ENCODE measurements at places on chromosomes 5 and 9. TPM values are rescaled to one million over a fixed set of nuclear protein-coding genes. Genes with fewer than 3 reads are reported as not detected.

The ADAMTS16 gene
- polyA plus RNA-seq = 0.03 TPM

DNA sequence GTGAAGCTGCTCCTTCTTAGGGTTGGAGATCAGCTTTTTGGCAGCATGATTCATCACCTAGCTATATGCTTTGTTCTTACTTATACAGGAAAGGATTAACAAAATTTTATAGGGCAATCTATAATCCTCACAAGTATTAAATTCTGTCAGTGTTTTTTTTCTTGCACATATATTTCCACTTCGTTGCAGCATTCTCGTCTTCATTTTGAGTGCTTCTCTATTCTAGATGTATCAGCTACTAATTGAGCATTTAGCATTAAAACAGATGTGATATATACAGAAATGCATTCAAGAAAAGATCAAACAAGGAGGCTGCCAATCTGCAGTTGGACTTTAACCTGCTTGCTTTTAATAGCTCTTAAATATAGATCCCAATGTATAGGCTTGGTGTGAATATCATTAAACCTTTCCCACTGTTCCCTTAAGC is 3.6 kb upstream of the CTXN3 start:
- DNase-seq = no peak

The REEP5 gene
- polyA plus RNA-seq = 217 TPM

- no peak for DNase-seq
Measured at GRCh38 chr9:89822996-89823395, 218.2 kb downstream of the GADD45G start.

The LHX6 gene
- 1.1 TPM for polyA plus RNA-seq

The ADAMTSL2 gene
- polyA plus RNA-seq = 1.8 TPM

GRCh38 chr9:7051711-7052110 is 293.9 kb downstream of the KDM4C start:
- DNase-seq = no peak

The CYSRT1 gene
- polyA plus RNA-seq = 1.5 TPM

DNA sequence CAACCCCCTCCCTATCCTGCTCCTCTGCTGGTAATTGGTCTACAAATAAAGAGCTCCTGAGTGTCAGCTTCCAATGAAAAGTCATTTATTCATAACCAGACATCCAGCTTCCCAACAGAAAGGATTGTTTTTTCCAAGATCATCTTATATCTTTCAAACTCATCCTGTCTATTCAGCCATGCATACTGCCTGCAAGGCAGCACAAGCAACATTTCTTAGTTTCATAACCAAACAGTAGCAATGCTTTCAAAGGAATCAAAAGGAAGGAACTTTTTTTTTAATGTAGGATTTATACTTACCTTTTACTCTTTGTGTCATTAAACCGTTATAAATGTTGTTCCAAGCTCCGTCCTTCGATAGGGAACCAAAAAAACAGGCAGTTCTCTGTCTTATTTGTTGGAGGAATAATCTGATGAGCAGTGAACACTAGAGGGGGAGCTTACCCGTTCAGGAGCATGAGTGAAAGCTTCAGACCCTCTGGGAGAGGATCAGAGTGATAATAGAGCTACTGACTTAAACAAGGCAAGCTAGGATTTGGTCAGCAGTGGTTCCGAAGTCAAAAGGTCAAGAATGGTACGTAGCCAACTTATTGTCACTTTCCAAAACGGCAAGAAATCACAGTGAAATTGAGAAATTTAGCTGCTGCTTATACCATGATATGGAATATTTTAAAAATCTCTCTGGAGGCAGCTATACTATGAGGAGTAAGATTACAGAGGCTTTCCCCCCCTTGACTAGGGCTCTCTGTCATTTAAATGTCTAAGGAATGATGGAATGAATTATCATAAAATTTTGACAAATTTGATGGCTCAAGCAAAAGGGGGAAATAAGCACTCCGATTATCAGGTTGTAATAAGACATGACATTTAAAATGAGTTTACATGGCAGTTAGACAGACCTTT is 892.9 kb downstream of the NR2F1-AS1 start:
- DNase-seq = peak; percentile 43

DNA sequence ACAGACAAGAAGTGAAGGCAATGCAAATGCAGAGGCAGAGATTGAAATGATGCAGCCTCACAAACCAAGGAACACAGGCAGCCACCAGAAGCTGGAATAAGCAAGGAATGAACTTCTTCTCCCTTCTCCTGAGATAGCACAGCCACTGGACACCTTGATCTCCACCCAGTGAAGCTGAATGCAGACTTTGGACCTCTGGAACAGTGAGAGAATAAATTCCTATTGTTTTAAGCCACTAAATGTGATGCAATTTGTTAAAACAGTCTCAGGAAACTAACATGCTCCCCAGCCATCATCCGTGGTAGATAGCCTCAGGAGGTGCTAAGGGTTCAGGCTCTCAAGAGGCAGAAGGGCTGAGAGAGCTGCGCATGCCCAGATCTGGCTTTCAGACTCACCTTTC is 512.2 kb upstream of the ZNF608 start:
- no peak for DNase-seq

DNA sequence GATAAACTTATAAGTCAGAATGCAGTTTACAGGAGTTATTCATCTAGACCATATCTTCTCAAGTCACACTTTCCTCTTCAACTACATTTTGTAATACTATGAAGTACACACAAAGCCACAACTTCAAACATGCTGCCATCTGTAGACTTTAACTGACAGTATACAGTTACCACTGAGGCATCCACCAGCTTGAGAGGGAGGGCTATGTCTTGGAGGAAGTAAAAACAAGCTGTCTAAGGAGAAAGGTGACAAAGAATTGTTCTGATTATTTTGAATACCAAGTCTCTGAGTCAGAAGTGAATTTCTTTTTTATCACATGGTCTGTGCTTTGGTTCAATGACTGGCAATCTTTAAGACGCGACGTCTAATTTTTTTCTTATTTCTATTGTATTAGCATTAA is 97.6 kb upstream of the CDH10 start:
- no peak for DNase-seq

The PPIC gene
- polyA plus RNA-seq = 5.1 TPM

GRCh38 chr9:108547411-108548135 is 308.2 kb downstream of the ACTL7B start:
- no peak for DNase-seq

DNA sequence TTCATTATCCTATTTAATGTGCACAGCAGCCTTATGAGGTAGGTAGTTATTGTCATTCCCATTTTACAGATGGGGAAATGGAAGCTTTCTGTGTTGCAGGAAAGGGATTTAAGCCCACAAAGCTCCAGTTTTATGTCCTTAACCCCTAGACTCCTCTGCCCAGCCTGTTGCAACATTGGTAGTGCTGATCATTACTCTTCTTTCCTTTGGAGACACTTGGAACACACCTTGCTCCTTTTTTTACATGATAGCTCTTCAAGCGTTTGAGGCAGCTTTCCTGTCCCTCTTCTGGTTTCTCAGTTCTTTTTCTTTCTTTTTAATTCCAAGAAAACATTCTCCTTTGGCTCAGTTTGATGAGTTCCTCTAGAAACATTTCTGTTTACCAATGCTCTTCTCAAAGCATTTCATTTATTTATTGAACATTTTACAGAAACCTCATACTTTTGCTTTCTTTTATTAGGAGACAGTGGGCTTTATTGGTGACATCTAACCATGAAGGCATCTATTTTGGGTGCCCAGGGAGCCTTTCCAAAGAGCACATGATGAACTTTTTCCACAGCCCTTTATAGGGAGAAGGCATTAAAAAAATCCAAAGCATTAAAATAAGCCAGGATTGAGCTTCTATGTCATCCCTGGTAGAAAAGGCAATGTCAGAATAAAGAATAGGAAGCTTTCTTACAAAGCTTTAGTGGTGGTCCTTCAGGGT is 218.0 kb downstream of the TMEM38B start:
- no peak for DNase-seq

- DNase-seq = no peak
Measured at GRCh38 chr9:87119328-87119881, 172.1 kb upstream of the GAS1 start.

DNA sequence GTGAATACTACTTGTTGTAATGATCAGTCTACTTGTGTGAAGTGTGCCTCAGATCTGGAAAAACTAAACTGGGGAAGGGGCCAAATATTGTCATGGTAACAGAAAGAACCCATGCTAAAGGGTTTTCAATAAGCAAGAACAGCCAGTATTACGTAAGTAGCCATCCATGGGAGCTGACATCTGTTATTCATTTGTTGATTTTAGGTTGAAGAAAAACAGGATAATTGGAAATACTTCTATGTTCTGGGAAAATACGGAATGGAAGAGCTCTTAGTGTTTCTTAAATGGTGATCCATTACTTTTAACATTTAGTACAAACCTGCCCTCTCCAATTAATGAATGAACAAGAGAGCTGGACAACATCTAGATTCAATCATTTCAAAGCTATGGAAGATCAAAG is 485.8 kb downstream of the NTRK2 start:
- no peak for DNase-seq

GRCh38 chr9:12956805-12957204 is 182.0 kb downstream of the LURAP1L start:
- no peak for DNase-seq

The TMEM232 gene
- 0.29 TPM for polyA plus RNA-seq

- DNase-seq = no peak
Measured at GRCh38 chr5:65623482-65623881, 651 bp downstream of the TRIM23 start.

GRCh38 chr9:2570615-2571479 is 50.7 kb upstream of the VLDLR start:
- DNase-seq = peak; percentile 41

DNA sequence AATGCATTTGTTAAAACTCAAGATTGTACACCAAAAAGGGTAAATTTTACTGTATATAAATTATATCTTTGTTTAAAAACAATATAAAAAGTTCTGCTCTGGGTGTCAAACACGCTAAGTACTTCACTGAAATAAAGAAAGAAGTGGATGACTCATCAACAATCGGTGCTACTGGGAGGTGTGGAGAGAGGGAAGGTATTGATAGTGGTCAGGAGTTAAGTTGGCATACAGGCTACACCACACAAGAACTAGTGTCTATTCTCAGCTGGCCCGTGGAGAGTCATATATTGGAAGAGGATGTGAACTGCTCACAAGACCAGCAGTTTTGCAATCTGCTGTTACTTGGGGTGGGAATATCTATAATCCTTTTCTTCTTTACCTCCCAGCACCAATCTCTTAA is 145.7 kb upstream of the TRPC7 start:
- no peak for DNase-seq

- no peak for DNase-seq
Measured at GRCh38 chr9:69719367-69719766, 40.4 kb downstream of the PTAR1 start.

DNA sequence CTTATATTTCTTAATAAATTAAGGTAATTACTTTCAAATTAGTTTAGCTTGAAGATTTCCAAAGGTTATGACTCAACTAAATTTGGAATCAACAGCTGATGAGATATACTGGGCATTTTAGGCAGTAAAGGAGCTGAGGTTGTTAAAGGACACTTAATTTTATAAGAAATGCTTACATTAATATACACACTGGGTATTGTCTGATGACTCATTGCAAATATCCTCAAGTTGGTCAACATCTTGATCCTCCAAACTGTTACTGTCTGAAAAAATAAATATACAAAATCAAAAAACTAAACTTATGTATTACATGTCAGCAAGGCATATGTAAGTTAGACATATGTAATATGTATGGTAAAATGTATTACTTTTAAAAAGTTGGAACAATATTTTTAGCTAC is 3.4 kb downstream of the GFM2 start:
- DNase-seq = no peak

The SH3RF2 gene
- 2.8 TPM for polyA plus RNA-seq

- DNase-seq = peak; percentile 95
Measured at GRCh38 chr9:95023217-95024003, 294.1 kb downstream of the FANCC start.

The ACOT12 gene
- not detected for polyA plus RNA-seq

GRCh38 chr9:28808042-28808441 is 1234.8 kb upstream of the C9orf72 start:
- DNase-seq = no peak

- no peak for DNase-seq
Measured at GRCh38 chr5:322281-322941, 897 bp downstream of the AHRR start.

GRCh38 chr5:78757269-78758053 is 108.9 kb upstream of the LHFPL2 start:
- peak; percentile 46 for DNase-seq

- DNase-seq = no peak
Measured at GRCh38 chr9:2837915-2838314, 6.0 kb downstream of the PUM3 start.

- DNase-seq = no peak
Measured at GRCh38 chr5:10153808-10154537, 95.7 kb downstream of the ATPSCKMT start.

- no peak for DNase-seq
Measured at GRCh38 chr5:130884023-130884422, 281.0 kb downstream of the HINT1 start.

GRCh38 chr9:118059484-118060278 is 355.5 kb downstream of the TLR4 start:
- peak; percentile 1 for DNase-seq

- DNase-seq = peak; percentile 29
Measured at GRCh38 chr9:70117835-70118319, 74.2 kb downstream of the MAMDC2 start.

DNA sequence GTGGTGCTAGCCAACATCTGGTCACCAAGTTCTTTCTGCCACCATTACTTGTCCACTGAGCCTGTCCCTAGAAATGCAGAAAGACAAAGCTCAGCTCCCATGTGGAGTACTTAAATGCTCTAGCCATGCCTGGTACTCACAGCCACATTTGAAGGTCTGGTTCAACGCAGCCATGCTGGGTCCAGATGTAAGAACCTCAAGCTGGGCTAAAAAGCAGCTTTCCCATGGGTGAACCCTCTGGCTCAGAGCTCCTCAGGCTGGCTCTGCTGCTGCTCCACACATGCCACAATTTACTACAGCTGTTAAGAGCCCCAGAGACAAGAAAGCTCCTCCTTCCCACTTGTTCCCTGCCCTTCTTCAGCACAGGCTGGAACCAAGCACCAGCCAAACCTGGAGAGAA is 97.1 kb upstream of the LRRTM2 start:
- DNase-seq = no peak

- DNase-seq = no peak
Measured at GRCh38 chr9:14482856-14483255, 168.9 kb upstream of the NFIB start.

The CXCL14 gene
- not detected for polyA plus RNA-seq

- no peak for DNase-seq
Measured at GRCh38 chr9:8732367-8733075, 932.9 kb upstream of the DMAC1 start.

DNA sequence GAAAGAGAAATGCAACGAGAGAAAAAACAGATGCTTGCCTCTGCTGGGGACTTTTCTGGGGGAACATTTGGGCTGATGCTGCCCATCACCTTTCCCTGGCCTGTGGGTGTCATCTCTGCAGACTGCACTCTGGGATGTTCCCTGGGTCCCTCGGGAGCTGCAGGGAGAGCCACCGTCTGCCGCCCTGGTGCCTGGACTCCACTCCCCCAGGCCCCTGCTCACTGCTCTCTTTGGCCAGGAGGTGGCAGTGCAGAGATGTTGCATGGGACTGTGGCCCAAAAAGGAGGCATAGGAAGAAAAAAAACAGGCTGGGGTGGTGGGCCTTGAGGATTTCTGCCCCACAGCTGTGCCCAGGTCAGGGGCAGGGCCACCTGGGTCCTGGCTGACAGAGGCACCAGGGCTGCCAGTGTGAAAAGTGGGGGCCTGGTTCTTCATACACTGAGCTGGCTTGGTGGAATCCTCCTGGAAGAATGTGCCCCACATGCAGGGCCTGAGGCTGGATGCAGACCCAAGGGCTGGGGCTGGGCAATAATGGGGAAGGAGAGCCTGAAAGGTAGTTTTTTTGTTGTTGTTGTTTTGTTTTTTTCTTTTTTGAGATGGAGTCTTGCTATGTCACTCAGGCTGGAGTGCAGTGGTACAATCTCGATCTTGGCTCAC is 353.6 kb downstream of the SLIT3 start:
- DNase-seq = peak; percentile 36
